ENCODE measurements at places on chromosomes 12 and 14. TPM values are rescaled to one million over a fixed set of nuclear protein-coding genes. Genes with fewer than 3 reads are reported as not detected.
A peak's percentile ranks its signal among the peaks of the same experiment; 100 is the strongest.

DNA sequence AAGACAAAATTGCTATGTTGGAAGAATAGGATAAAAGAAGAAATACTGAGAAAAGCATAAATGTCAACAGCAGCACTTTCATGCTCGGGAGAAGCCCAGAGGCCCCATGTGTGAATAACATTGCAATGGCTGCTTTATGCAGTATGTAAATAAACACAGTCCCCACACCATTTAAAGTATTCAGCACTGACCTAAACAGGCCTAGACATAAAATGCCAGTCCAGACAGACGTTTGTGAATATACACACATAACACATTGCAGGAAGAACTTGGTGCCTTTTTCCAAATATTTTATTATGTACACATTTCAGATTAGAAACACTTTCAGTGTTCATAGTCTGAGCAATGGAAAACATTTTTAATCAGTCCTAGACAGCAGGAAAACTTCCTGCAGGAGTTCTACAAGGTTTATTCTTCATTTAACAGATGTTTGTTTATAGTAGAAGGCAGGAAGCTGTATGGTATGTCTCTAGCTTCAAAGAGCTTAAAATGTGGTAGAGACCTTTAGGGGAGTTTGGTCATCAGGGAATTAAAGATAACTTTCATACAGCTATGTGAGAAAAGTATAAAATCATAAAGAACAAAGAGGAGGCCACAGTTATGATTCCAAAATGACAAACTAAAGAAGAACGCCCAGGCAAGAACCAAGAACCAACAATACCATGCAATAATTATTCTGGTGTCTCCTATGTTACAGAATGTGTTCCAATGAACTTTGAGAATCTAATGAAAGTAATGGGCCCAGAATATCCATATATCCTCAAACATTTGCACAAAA, 30.6 kb upstream of the SLC38A2 start:
- DNase-seq: no peak
- no peaks in the 10 kb centered on the region for H3K27me3 ChIP-seq
- peaks cover 80% of the 10 kb centered on the region for H3K4me1 ChIP-seq
- H3K27ac ChIP-seq: peak overlapping the region; percentile 7
- H3K36me3 ChIP-seq: peaks cover 27% of the 10 kb centered on the region

- H3K27me3 ChIP-seq: no peaks in the 10 kb centered on the region
- H3K27ac ChIP-seq: no peak overlapping the region
- no peak for DNase-seq
- no peaks in the 10 kb centered on the region for H3K36me3 ChIP-seq
Observed at GRCh38 chr12:123860377-123860776, 98.3 kb downstream of the DNAH10 start.

DNA sequence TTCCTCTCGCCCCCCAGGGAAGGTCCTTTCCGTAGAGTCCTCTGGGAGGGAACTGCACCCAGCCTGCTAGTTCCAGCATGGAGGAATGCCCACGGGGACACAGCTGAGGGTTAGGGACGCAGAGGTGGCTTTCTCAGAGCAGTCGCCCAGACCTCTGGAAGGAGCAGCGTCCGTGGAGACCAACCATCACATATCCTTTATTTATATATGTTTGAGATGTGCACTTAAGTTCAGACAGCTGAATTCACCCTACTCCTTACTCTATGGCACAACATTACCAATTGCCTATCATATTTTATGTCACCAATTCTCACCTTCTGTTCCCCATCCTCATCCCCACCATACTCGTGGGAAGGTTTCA, 305.6 kb upstream of the DIO3 start:
- peaks cover 3% of the 10 kb centered on the region for H3K4me1 ChIP-seq
- no peak overlapping the region for H3K27ac ChIP-seq
- H3K27me3 ChIP-seq: peaks cover 4% of the 10 kb centered on the region

- no peak for DNase-seq
- peaks cover 11% of the 10 kb centered on the region for H3K36me3 ChIP-seq
- H3K27ac ChIP-seq: no peak overlapping the region
- no peak overlapping the region for H3K4me3 ChIP-seq
Observed at GRCh38 chr12:47856721-47857575, 37.2 kb upstream of the HDAC7 start.

DNA sequence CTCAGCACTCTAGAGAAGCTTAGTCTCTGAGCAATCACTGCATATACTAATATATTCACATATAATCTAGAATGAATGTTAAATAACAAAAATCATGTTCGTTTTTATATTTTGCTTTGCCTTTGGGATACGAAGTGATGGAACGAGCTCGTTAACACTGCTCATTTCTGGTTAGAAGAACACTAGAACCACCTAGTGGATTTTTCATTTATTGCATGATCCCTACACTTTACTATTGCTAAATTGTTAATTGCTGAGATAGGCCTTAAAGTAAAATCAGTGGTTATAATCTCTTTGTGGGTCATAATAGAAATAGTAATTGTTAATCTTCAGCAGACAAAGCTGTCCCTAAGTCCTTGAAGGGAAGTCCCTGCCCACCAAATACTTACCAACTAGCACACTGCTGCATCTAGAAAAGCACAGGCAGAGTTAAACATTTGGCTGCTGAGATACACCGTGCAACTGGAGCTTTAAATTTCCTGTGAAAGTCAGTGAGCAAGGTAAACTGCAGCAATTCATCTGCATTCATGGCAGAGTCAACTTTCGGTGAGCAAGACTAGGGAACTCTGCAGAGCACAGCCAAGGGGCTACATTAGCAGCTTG, 353.7 kb downstream of the APAF1 start:
- DNase-seq: no peak
- H3K27me3 ChIP-seq: peaks cover 7% of the 10 kb centered on the region
- H3K4me1 ChIP-seq: no peaks in the 10 kb centered on the region
- no peak overlapping the region for H3K27ac ChIP-seq
- no peak overlapping the region for H3K4me3 ChIP-seq
- no peaks in the 10 kb centered on the region for H3K36me3 ChIP-seq

GRCh38 chr12:131828671-131829355, 620 bp downstream of the MMP17 start:
- no peak overlapping the region for H3K4me3 ChIP-seq
- no peak overlapping the region for H3K27ac ChIP-seq
- peaks cover 50% of the 10 kb centered on the region for H3K27me3 ChIP-seq
- peaks cover 13% of the 10 kb centered on the region for H3K4me1 ChIP-seq

DNA sequence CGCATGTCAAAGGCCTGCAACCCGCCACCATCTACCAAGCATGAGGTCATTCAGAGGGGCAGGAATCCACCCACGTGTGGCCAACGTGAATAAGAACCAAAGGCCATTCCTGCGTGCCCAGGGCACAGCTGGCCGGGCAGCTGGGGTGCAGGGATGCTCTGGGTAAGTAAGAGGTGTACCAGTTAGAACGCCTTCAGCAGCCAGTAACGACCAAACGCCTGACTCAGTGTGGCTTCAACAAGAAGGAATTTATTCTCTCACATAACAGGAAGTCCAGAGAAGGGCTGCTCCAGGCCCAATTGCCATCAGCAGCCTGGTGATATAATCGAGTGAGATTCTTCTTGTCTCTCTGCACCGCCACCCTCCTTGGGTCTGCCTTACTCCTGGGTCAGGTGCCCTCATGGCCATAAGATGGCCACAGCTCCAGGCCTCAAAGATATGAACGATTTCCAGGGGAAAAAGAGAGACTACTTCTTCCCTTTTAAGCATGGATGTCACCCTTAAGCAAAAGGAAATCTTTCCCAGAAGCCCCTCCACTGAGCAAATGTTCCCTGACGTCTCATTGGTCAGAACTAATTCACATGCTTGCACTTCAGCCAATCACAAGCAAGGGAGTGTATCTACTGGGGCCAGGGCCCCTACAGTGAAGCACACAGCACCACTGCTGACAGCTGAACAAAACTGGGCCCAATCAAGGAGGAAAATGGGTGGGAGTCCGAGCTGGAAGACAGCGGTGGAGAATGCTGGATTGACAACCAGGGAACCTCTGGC, 7.3 kb downstream of the TTC7B start:
- no peaks in the 10 kb centered on the region for H3K4me1 ChIP-seq
- peaks cover 5% of the 10 kb centered on the region for H3K27me3 ChIP-seq
- H3K4me3 ChIP-seq: no peak overlapping the region
- DNase-seq: no peak
- no peak overlapping the region for H3K27ac ChIP-seq

The RGS6 gene
- total RNA-seq: 1.4 TPM

GRCh38 chr14:34966413-34966812, 16.4 kb upstream of the SRP54 start:
- DNase-seq: no peak
- H3K27me3 ChIP-seq: no peaks in the 10 kb centered on the region
- H3K27ac ChIP-seq: no peak overlapping the region
- H3K4me1 ChIP-seq: peaks cover 6% of the 10 kb centered on the region
- no peak overlapping the region for H3K4me3 ChIP-seq
- peaks cover 32% of the 10 kb centered on the region for H3K36me3 ChIP-seq

DNA sequence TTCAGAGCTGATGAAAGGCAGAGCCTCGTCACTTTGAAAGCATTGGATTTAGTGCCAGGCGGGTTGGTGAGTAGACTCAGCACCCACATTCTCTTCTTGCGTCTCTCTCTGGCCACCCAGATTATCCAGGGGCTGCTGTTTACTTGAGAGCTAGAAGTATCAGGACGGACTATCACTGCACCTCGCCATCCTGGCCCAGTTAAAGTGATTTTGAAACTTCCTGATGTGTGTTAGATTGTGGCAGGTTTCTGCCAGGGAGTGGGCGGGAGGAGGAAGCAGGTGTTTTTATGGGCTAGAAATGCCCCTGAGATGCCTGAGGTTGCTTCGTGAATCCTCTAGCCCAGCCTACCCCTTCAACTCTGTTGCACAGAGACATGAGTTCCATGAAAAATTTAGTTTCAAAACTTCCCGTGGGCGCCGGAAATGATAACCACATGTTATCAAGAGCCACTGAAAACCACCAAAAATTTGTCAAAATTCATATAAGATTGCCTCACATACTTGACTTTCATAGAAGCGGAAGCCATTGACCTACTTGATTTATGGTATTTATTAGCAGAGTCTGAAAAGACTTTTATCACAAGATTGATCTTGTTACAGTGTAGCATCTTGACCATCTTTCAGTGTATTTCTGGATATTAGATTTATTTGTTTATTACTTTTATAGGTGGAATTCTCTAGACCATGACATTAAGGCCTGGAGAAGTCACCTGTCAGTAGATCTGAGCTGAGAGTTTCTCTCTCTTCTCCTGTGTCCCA, 466.0 kb downstream of the RAD51B start:
- peak overlapping the region; percentile 96 for H3K27ac ChIP-seq
- peak overlapping the region; percentile 30 for H3K4me3 ChIP-seq
- peaks cover 11% of the 10 kb centered on the region for H3K36me3 ChIP-seq
- DNase-seq: peak; percentile 61
- H3K4me1 ChIP-seq: peaks cover 51% of the 10 kb centered on the region
- H3K27me3 ChIP-seq: no peaks in the 10 kb centered on the region

DNA sequence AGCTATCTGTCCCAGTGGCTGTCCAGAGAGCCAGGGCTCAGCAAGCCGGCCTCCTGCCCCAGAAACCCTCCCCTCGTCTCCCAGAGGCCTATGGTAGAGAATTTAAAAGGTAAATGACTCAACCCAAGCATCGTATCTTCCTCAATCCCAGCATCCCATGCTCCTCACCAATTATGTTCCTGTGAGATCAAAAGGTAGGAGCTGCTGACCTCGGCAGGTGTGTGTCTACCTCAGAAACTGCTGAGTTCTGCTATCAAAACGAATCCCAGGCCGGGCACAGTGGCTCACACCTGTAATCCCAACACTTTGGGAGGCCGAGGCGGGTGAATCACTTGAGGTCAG, 49.3 kb downstream of the FOXN3 start:
- no peak overlapping the region for H3K4me3 ChIP-seq
- H3K27me3 ChIP-seq: no peaks in the 10 kb centered on the region
- DNase-seq: no peak
- no peak overlapping the region for H3K27ac ChIP-seq
- peaks cover 55% of the 10 kb centered on the region for H3K4me1 ChIP-seq

- no peaks in the 10 kb centered on the region for H3K36me3 ChIP-seq
- DNase-seq: no peak
- H3K27me3 ChIP-seq: peaks cover 24% of the 10 kb centered on the region
- H3K4me3 ChIP-seq: peak overlapping the region; percentile 50
Observed at GRCh38 chr14:77180726-77181602, 634 bp upstream of the TMEM63C start.

DNA sequence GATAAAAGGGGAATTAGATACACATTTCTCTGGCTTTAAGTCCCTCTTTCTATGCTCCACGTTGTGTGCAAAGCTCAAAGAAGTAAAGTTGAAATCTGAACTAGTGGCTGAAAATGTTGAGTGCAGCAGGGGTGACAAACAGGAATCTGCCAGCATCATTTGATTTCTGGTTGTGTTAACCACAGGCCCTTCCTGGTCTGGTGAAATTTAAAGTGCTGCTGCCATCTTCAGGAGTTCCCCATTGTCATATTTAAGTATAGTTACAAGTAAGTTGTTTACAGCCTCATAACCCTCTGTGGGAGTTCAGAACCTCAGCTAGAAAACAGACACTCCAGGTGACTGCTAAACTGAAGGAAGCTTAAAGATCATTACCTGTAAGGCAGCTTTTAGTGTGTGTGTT, 90.9 kb upstream of the CCDC196 start:
- H3K4me3 ChIP-seq: no peak overlapping the region
- H3K27ac ChIP-seq: no peak overlapping the region
- DNase-seq: peak; percentile 58
- no peaks in the 10 kb centered on the region for H3K36me3 ChIP-seq
